ENCODE measurements at places on chromosomes 1 and 21. TPM values are rescaled to one million over a fixed set of nuclear protein-coding genes. Genes with fewer than 3 reads are reported as not detected.

DNA sequence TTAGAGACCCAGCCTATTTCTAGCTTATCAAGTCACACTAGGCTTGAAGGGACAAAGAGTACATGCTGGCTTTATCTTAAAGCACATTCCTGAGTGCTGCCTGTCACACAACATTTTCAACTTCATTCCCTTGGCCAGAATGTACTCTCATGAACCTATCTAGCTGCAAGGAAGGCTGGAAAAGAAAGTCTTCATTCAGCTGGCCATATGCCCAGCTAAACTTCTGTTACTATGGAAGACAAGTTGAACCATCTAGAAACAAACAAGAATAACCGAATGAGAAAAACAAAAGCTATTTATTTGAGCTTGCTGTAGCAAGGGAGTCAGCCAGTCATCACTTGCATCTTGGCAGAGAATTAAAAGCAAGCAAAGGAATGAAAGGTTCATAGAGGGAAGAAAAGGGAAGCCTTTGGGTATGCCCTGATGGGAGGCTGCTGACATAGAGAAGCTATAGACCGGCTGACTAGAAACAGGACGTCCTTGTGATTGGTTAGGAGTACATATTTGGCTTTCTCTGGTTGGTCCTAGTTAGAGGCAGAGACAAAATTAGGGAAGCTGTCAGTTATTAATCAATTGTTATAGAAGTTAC, 108.4 kb downstream of the NEK7 start:
- DNase-seq = no peak

C1orf105 gene
- polyA plus RNA-seq = not detected

- no peak for DNase-seq
Measured at GRCh38 chr1:203084588-203085527, 954 bp downstream of the MYOG start.

DNA sequence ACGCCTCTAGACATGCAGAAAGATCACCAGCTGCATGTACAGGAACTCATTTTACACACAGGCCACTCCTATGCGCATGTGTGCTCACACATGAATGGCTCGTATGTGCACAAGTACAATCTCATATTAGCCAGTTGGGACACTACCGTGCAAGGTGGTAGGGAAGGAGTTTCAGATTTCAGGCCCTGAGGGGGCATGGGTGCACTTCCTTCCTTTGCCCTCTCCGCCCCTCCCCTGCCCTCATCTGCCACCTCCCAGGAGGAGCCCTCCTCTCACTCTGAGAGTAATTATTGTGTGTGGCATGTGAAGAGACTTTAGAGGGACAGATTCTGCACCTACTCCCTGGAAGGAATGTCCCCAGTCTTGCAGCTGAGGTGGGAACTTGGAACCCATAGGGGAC, 14.8 kb downstream of the EDN2 start:
- no peak for DNase-seq

ABCB10 gene
- 21.0 TPM for polyA plus RNA-seq

GRCh38 chr1:8457760-8458381, 140.0 kb downstream of the SLC45A1 start:
- no peak for DNase-seq

GRCh38 chr1:44628962-44629756, 45.1 kb downstream of the TMEM53 start:
- no peak for DNase-seq

DNA sequence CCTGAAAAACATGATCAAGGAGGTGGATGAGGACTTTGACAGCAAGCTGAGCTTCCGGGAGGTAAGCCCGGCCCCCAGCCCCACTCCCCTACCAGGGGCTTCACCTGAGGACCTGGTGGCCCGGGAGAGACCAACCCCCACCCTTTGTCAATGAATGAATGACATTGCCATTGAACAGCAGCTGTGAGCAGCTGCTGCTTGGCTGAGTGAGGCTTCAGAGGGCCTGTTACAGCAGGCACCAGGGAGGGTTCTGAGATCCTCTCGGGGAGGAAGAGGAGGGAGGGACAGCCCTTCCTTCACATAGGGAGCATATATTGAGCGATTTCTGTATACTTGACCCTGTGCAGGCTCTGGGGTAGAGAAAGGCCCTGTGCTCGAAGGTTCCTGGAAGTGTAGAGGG, 12.3 kb upstream of the CTRC start:
- DNase-seq = no peak

GRCh38 chr1:89523572-89524368, 859 bp upstream of the LRRC8B start:
- DNase-seq = peak; percentile 44
